Body of pancreas (tissue), 4 donors: ENCODE measurements at places on chromosomes 3 and 15.
A peak's percentile ranks its signal among the peaks of the same experiment; 100 is the strongest.

GRCh38 chr3:36206956-36207580 is 173.2 kb upstream of the STAC start:
- no peak for DNase-seq

- no peak for DNase-seq
These were observed 130.1 kb downstream of the DNAJB8 start for GRCh38 chr3:128336337-128337156.

GRCh38 chr3:176663837-176664831 is 533.1 kb downstream of the TBL1XR1 start:
- peak; percentile 8 for DNase-seq

DNA sequence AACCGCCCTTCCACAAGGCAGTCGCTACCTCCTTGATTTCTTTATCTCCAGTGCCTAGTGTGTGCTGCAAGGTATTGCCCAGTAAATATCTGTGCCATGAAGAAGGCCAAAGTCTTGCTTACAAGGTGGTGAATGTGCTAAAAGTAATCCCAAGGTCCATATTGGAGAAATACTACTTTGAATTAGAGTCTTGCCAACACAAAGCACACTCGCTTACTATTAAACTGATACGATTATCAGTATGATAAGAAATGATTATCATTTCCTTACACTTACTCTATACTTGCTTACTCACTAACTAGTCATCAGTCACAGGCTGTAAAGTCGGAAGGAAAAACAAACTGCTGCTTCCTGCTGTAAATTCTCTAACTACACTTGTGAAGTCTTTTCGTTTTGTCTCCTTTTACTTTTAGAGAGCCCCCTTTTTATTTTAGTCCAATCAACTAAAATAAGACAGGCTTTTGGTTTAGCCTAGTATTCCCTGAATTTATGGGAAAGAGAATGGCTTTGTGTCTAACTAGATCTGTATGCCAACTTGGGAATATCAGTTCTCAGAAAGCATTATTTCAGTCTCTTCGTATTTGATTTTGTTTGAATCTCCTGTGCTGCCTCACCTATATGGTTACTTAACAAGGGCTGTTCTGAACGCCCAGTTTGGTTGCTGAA is 107.1 kb upstream of the TSC22D2 start:
- DNase-seq: no peak

GRCh38 chr3:12998648-12999047 is 74.6 kb downstream of the IQSEC1 start:
- no peak for DNase-seq

DNA sequence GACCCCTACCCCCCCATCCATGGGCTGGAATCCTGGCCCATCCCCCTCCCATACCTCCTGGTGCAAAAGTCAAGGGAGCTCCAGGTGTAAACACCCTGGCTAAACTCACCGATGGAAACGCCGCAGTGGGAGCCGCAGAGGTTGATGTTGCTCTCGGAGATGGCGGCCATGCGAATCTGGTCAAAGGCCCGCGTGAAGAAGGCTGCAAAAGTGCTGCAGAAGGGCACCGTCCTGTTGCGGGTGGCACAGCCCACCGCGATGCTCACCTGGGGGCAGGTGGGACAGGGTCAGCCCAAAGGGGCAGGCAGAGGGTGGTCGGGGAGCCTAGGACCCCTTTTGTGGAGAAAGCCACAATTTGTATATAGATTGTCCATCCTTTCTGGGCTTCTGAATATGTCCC is 26.7 kb downstream of the TKT start:
- no peak for DNase-seq

GRCh38 chr3:16297997-16298885 is 33.2 kb downstream of the OXNAD1 start:
- DNase-seq: no peak

- no peak for DNase-seq
These were observed 3.5 kb downstream of the TBC1D5 start for GRCh38 chr3:17738921-17739320.
